NCI-H1048 (cell line): ENCODE measurements at places on chromosomes 4 and X.

GRCh38 chr4:32884198-32884597 is 2164.0 kb downstream of the PCDH7 start:
- no peak for DNase-seq

GRCh38 chr4:85603437-85604336 is 128.7 kb downstream of the ARHGAP24 start:
- no peak for DNase-seq

DNA sequence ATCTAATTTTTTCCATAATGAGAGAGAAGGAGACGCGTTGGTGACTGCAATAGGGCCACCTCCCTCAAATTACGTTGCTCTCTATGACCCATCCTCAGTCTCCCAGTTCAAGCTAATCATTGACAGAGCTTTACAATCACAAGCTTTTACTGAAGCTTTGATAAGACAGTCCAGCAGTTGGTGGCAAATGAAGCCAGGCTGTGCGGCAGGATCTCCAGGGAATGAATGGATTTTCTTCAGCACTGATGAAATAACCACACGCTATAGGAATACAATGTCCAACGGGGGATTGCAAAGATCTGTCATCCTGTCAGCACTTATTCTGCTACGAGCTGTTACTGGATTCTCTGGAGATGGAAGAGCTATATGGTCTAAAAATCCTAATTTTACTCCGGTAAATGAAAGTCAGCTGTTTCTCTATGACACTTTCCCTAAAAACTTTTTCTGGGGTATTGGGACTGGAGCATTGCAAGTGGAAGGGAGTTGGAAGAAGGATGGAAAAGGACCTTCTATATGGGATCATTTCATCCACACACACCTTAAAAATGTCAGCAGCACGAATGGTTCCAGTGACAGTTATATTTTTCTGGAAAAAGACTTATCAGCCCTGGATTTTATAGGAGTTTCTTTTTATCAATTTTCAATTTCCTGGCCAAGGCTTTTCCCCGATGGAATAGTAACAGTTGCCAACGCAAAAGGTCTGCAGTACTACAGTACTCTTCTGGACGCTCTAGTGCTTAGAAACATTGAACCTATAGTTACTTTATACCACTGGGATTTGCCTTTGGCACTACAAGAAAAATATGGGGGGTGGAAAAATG is at the start of gene KLB:
KLB (plus strand) TSS at position 168 of the 821 bp plus-strand sequence; CDS start at position 188, 20 bp downstream.
- DNase-seq = no peak

DNA sequence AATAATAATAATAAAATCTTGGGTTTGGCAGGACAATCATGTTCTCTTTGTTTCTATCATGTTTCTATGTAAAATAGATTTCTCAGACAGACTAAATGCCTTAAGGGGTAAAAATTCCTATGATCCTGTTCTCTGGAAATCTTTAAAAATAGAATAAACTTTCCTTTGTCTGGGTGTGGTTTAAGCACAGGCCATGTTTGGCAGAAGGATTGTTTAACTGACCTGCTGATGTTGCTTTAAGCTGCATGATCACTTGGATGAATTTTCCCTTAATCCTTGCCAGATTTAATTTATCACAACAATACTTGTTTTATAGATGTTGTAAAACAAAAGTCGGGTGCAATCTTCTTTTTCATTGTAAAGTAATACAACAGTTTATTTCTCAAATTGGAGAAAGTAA is 341.7 kb upstream of the FAT1 start:
- no peak for DNase-seq

GRCh38 chr4:159396151-159396550 is 293.3 kb downstream of the RAPGEF2 start:
- DNase-seq = no peak

GRCh38 chr4:159600061-159600460 is 497.2 kb downstream of the RAPGEF2 start:
- no peak for DNase-seq

GRCh38 chrX:135707880-135708279 is 5.6 kb upstream of the CT45A1 start:
- DNase-seq = no peak

- DNase-seq = no peak
These were observed 3.3 kb upstream of the HPGDS start for GRCh38 chr4:94345969-94346368.

- no peak for DNase-seq
These were observed 14.1 kb downstream of the NSG1 start for GRCh38 chr4:4401036-4401435.

- DNase-seq = no peak
These were observed 249.3 kb upstream of the DIPK2B start for GRCh38 chrX:45449982-45450381.

DNA sequence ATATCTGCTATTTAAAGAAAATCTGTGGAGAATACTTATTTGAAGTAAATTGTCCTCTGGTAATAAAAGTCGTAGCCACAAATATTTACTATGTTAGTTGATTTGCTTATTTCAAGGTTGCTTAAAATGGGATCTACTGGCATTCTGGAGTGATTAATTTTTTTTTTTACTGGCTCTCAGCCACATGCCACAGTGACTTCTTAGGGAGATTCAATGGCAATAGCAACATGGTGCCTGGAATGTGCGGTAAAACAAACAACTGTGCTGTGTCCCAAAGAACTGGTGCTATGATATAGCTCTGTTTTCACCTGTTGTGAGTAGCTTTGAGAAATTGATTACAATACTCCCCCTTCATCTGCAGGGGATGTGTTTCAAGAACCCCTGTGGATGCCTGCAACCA is 324.3 kb downstream of the GPAT3 start:
- no peak for DNase-seq

DNA sequence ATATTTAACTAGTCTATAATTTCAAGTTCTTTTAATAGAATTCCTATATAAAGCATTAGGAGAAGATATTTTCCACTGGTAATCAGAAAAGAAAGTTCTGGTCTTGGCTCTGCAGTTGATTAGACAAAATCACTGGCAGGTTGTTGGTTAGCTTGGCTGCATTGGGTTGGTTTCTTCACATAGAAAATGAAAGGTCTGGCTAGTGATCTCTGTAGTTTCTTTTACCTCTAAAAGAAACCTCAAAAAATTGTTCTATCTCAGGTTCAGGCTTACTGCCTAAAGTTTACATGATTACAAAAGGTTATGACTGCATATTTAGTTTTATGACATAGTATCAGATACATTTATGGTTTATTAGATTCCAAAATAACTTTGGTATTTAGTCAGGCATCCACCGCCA is 95.8 kb upstream of the NAP1L5 start:
- DNase-seq = no peak

- DNase-seq = no peak
These were observed 172.5 kb downstream of the SH2D1A start for GRCh38 chrX:124518885-124519284.

GRCh38 chr4:90442619-90443018 is 315.4 kb downstream of the CCSER1 start:
- DNase-seq = no peak

GRCh38 chr4:136463941-136464340 is 1068.4 kb downstream of the PCDH18 start:
- no peak for DNase-seq

DNA sequence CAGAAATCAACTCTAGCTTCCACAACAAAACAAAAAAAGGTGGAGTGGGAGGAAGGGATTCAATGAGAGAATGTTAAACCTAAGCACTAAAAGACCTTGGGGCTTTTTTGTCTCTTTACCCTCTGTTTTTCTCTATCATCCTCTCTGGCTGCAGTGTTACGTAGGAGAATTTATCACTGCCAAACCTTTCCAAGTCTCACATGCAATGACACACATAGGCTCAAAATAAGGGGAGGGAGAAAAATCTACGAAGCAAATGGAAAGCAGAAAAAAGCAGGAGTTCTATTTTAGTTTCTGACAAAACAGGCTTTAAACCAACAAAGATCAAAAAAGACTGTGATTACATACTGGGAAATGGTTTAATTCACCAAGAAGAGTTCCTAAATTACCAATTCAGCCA is 152.1 kb downstream of the ADGRA3 start:
- no peak for DNase-seq

- DNase-seq = no peak
These were observed 42.5 kb downstream of the SCD5 start for GRCh38 chr4:82756061-82756460.

GRCh38 chr4:45293335-45293734 is 567.0 kb upstream of the GNPDA2 start:
- DNase-seq = no peak
